Central memory CD8-positive, alpha-beta T cell (primary cell): ENCODE measurements at places on chromosomes 2 and 18.

GRCh38 chr2:121128741-121129659 is 156.0 kb downstream of the TFCP2L1 start:
- no peak for DNase-seq
- H3K27ac ChIP-seq: no peak overlapping the region
- no peaks in the 10 kb centered on the region for H3K4me1 ChIP-seq
- H3K4me3 ChIP-seq: no peak overlapping the region
- H3K27me3 ChIP-seq: no peaks in the 10 kb centered on the region

DNA sequence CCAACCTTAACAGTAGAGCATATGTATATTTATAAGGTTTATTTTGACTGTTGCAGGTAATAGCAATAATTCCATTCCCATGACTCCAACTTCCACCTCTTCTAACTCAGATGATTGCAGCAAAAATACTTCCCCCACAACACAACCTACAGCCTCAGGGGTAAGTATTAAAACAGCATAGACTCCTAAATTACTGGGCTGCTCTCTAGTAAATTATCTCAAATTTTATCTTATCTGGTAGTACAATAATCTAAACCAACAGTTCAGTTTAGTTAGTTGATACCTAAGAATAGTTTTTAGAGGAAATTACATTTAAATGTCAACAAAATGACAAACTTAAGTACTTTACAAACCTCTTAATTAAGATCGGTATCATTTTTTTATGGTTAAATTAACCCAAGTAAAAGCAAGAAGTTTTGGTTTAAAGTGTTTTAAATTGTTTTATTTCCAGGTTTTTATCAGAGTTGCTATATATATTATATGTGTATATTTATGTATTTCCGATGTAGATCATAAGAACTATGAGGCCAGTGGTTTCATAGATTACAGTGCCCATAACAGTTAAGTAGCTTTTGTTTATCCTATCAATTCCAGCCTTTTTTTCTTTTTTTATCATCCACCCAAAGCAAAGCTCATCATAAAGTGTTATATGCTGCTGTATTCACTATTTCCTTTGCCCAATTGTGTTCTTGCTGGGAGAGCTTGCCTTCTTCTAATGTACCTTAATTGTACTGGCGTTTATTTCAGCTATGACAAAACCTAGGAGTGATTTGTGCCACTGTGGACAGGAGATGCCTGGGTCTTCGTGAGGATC is 13.7 kb downstream of the GATA6 start:
- H3K4me1 ChIP-seq: no peaks in the 10 kb centered on the region
- no peak for DNase-seq
- no peaks in the 10 kb centered on the region for H3K27me3 ChIP-seq
- peaks cover 7% of the 10 kb centered on the region for H3K36me3 ChIP-seq
- no peak overlapping the region for H3K27ac ChIP-seq
- no peak overlapping the region for H3K4me3 ChIP-seq

- no peak overlapping the region for H3K27ac ChIP-seq
- DNase-seq: no peak
- peaks cover 51% of the 10 kb centered on the region for H3K27me3 ChIP-seq
- peaks cover 6% of the 10 kb centered on the region for H3K4me1 ChIP-seq
- H3K4me3 ChIP-seq: no peak overlapping the region
These were observed 2.1 kb upstream of the HAAO start for GRCh38 chr2:42794271-42795046.

- H3K27ac ChIP-seq: no peak overlapping the region
- H3K36me3 ChIP-seq: peaks cover 13% of the 10 kb centered on the region
- DNase-seq: no peak
- no peak overlapping the region for H3K4me3 ChIP-seq
These were observed 49.4 kb downstream of the NBAS start for GRCh38 chr2:15511686-15512085.

DNA sequence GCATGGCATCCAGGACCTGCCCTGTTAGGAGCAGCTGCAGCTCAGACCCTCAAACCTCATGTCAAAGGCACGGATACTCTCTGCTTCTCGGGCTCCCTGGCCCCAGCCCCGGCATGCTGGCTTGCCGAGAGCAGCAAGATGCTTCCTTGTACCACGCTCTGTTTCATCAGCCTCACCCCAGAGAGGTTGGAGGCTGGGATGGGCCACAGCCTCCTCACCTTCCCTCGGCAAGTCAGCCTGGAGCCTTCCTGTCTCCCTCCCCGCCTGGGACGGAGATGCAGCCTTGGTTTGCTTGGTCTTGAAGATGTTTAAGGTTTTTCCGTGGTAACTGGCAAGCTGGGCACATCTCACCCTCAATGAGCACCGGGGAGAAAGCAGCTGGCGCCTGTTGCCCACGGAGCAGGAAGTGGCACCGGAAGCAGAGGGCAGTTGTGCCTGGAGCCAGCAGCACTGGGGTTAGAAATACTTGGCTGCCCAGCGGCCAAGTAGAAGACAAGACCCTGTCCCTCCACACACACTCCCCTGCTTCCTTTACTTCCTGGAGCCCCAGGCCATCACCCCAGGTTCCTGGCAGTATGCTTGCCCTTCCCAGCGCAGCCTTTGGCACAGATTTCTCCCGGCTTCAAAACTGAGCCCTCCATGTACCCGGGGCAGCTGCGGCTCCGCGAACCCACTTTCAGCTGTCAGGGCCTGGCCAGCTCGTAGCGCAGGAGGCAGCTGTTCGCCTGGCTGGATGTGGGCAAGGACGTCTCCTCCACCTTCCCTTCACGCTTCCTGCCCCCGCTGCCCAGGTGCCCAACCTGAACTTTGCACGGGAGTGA is 17.4 kb downstream of the FBLN7 start:
- peaks cover 16% of the 10 kb centered on the region for H3K4me1 ChIP-seq
- H3K27me3 ChIP-seq: no peaks in the 10 kb centered on the region
- H3K27ac ChIP-seq: peak overlapping the region; percentile 82
- peak overlapping the region; percentile 59 for H3K4me3 ChIP-seq
- H3K36me3 ChIP-seq: peaks cover 3% of the 10 kb centered on the region

GRCh38 chr2:70356941-70357683 is 55.2 kb upstream of the FAM136A start:
- H3K4me1 ChIP-seq: no peaks in the 10 kb centered on the region
- no peak overlapping the region for H3K4me3 ChIP-seq
- no peaks in the 10 kb centered on the region for H3K36me3 ChIP-seq
- no peak overlapping the region for H3K27ac ChIP-seq

DNA sequence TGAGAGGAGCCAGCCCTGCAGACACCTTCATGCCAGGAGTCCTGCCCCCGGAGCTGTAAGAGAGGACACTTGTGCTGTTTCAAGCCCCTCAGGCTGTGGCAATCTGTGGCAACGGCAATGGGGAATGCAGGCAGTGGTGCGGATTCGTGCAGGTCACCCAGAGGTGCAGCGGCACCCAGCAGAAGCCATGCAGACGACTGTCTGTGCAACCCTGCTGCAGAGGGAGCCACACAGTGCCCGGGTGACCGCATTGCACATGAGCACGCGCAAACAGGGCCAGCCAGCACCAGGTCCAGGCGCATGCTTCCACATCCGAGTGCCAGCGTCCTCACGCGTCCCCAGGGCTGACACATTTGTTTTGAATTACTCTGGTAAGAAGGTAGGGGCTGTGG is 84.8 kb upstream of the GPC1 start:
- peaks cover 2% of the 10 kb centered on the region for H3K36me3 ChIP-seq
- no peak overlapping the region for H3K27ac ChIP-seq
- peaks cover 30% of the 10 kb centered on the region for H3K27me3 ChIP-seq
- H3K4me1 ChIP-seq: no peaks in the 10 kb centered on the region
- no peak overlapping the region for H3K4me3 ChIP-seq
